ENCODE measurements at places on chromosomes 3 and 15.

GRCh38 chr3:114460459-114460858 lies 166.6 kb downstream of the TIGIT start:
- no peak for DNase-seq

DNA sequence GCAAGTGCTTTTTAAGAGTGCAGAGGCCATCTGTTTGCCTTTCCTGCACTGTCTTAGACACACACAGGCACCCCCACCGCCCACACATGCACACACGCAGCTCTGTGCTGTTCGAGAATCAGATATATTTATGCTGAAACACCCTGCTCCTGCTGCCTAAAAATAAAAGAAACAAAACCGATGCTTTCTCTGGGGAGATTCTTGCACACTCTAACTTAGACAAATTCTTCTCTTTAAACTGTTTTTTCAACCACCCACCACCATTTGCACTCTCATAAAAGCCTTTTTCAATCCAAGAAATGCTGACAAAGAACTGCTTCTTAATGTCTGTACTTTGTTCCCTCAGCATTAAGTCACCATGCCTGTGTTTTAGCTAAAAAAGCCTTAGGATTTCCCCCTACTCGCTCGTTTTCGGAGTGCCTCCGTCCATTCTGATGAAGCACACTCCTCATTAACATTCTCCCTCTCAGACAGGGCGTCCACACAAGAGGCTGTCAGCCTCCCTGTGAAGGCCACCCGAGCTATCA lies 26.2 kb downstream of the SLC12A8 start:
- DNase-seq = no peak

- no peak for DNase-seq
Measured at GRCh38 chr3:68972358-68972979, 40.1 kb upstream of the TAFA4 start.

DNA sequence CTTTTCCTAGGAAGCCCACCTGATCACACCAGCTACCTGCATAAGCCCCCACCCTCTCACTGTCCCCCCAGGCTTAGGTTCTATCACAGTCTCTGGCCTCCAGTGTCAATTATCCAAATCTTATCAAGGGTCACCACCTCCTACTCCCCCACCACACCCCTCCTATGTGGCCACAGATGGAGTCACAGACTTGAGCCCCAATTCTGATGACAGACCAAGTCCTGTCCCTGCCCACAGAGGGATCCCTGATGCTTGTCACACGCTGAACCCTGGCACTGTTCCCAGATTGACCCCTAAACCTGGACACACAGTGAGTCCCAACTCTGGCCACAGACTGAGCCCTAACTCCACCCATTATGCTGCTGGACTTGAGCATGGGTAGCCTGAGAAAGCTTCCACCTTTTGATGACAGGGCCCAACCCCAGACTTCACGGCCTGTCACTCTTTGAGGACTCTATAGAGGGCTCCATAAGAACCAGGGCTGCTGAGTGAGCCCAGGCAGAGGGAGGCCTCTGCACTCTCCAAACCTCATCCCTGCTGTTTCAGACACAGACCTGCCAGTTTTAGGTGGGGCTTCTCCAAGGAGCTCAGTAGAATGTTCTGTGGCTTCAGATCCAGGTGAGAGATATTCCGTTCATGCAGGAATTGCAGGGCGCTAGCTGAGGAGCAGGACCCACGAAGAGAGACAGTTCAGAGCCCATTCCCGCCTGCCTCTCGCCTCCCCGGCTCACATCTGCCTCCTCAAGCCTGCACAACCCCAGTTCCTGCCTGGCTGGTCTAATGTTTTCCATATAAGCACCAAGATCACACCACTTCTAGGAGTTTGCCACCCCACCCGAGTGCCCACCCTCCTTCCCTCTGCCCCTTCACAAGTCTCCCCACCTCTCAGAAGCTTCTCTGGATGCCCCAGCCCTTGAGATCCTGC lies 1.8 kb downstream of the ULK3 start:
- no peak for DNase-seq

GRCh38 chr3:183584914-183585280 lies 29.4 kb upstream of the KLHL6 start:
- DNase-seq = no peak

GRCh38 chr15:71116366-71116765 lies 1.1 kb downstream of the THSD4 start:
- no peak for DNase-seq

- DNase-seq = no peak
Measured at GRCh38 chr3:143653493-143653892, 194.8 kb downstream of the SLC9A9 start.

- no peak for DNase-seq
Measured at GRCh38 chr3:60399292-60399691, 852.0 kb downstream of the FHIT start.
